ENCODE measurements at places on chromosomes 12 and 14. TPM values are rescaled to one million over a fixed set of nuclear protein-coding genes. Genes with fewer than 3 reads are reported as not detected.

- no peak overlapping the region for H3K4me3 ChIP-seq
- no peaks in the 10 kb centered on the region for H3K36me3 ChIP-seq
These were observed 245.1 kb upstream of the EGLN3 start for GRCh38 chr14:34195964-34196363.

DNA sequence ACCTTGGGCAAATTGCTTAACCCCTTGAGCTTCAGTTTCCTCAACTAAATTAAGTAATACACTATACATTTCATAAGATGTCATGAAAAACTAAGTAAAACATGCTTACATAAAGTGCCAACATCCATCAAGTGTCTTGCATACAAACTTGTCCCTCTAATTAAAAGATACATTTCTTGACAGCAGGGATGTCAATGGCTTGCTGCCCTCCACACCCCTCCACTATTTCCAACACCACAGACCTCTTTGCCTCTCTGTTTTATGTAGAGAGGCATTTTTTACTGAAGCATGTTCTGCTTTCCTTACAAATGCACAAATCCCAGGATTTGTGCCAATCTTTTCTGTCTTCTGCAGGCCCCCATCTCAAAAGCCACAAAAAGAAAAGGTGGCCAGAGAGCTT lies 89.0 kb upstream of the HOXC13 start:
- H3K4me1 ChIP-seq, result no peaks in the 10 kb centered on the region
- H3K27me3 ChIP-seq, result peaks cover 40% of the 10 kb centered on the region
- no peaks in the 10 kb centered on the region for H3K36me3 ChIP-seq
- no peak overlapping the region for H3K27ac ChIP-seq

The ATP23 gene
- total RNA-seq, result 17.9 TPM

The TMEM229B gene
- total RNA-seq, result 1.5 TPM

GRCh38 chr14:91383439-91383838 lies 34.2 kb downstream of the CCDC88C start:
- H3K27me3 ChIP-seq, result no peaks in the 10 kb centered on the region
- peaks cover 92% of the 10 kb centered on the region for H3K4me1 ChIP-seq
- H3K4me3 ChIP-seq, result no peak overlapping the region
- DNase-seq, result no peak
- peaks cover 16% of the 10 kb centered on the region for H3K36me3 ChIP-seq

The KIF26A gene
- 0.21 TPM for total RNA-seq

GRCh38 chr14:75044752-75045151 lies 6.5 kb downstream of the MLH3 start:
- DNase-seq, result no peak
- peaks cover 53% of the 10 kb centered on the region for H3K4me1 ChIP-seq
- H3K27me3 ChIP-seq, result no peaks in the 10 kb centered on the region
- H3K36me3 ChIP-seq, result peaks cover 53% of the 10 kb centered on the region
- H3K4me3 ChIP-seq, result peak overlapping the region; percentile 4
- no peak overlapping the region for H3K27ac ChIP-seq

Measured in activated CD4-positive, alpha-beta T cell treated with anti-CD3 and anti-CD28 coated beads for 36 hours (primary cell).